ENCODE measurements at places on chromosomes 13 and 19.
A peak's percentile ranks its signal among the peaks of the same experiment; 100 is the strongest.

DNA sequence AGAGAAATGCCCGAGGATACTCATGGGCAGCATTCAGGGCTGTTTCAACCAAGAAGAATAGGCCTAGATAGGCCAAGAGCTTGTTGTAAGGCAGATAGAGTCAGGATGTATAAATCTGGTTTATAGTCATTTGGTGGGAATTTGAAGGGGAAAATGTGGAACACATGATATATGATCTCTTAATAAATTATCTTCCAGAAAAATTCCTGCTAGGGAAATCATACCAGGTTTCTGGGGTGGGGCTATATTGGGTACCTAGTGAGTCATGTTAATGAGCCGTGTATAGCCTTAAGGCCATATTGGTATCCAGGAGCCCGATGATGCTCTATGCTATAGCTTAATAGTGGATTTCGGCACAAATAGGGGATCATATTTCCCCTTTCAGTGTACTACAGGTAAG, 51.5 kb upstream of the HTR2A start:
- DNase-seq: no peak

DNA sequence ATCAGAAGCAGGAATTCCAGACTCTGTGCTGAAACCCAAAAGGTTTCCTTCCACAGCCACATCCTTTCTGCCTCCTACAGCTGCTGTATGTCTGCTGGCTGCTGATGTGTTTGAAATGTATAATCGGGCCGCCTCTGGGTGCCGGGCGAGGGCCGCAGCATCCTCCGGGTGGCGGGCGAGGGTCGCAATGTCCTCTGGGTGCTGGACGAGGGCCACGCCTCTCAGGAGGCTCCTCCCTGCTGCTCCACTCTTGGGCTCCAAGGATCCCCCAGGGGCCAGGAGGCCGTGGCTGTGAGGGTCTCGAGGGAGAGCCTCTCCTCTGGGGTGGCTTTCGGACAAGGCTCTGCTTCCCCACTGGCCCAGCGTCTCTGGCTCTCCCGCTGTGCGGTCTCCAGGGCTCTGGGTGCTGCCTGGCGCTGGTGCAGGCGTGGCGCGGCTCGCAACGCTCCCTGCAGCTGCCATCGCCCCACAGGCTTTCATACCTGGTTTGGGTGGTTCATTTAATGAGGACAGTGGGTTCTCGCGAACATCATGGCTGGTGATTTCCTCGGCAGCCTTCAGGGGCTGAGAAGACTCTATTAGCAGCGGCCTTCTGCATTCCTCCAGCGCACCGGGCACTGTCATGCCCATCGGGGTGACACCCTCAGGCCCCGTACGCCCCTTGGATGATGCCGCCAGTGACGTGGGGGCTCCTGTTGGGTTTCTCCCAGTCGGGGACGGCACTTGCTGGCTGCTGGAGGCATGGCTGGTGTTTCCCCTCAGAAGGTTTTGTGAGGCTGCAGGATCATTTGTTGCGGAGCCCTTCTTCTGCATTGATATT, 41.8 kb upstream of the GRTP1 start:
- DNase-seq: peak; percentile 80

DNA sequence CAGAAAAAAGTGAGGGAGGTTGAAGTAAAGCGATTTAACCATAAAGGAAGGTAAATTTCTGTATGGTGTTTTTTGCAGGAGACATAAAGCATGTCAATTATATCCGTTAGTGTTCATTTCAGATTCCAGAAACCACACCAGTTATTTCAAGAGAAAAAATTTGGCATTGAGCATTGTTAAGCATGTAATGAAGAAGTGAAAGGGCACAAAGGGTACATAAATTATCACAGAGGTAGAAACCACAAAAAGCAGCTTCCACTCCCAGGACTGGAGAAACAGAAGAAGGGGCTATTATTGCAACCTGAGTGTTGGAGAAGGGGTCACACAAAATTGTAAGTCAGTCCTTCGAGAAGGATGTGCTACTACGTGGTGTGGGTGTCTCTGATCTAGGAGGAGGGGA, 72.2 kb upstream of the DACH1 start:
- DNase-seq: no peak

GRCh38 chr13:70960841-70961443, 852.7 kb upstream of the KLHL1 start:
- DNase-seq: peak; percentile 20

DNA sequence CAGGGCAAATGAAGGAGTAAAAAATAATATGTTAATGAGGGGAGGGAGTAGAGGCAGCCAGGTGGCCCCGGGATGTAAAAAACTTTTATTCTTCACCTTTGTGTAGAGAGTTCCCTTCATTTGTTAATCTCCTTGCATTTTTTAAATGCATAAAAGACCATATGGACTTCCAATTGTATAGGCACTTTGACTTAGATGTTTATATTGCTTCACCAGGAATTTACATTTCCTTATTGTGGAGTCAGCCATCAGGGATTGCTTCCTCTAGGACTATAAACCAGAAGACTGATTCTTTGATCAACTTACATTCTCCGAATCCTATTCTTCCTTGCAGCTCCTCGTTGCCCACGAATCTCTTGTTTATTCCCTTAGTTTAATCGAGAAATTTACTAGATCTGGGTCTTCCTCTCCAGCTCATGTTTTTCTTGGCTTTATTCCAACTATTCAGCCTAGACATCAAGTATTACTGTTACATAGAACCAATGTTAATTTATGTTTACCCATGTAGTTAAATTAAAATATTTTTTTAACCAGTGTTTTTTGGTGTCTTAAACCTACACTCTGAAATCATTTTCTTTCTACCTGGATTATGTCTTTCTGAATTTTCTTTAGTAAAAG, 1187.0 kb upstream of the SLC10A2 start:
- DNase-seq: peak; percentile 27

DNA sequence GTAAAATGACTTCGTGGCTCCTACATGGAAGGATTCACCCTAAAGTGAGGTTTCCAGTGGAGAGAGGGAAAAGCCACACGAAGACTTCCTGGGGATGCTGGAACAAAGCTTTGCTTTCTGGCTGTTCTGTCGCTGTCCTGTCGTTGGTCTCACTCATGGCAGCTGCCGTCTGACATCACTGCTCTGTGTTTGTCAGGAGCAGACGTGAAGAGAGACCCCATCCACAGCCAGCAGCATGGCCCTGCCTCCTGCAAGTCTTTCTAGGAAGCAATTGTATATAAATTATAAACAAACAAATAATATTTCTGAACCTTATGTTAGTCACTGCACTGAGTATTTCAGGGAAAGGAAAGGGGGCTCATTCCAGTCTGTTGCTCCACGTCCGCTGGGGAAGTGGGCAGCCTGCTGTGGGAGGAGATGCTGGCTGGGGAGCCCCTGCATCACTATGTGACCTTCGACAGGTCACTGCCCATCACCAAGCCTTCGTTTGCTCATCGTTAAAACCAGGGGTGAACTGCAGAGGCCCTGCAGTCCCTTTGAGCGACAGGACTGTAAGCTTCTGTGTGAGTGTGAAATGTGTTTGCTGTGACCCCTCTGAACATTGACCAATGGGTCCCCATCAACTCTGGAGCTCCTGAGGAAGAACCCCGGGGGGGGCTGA, 151.0 kb downstream of the DCT start:
- peak; percentile 34 for DNase-seq

DNA sequence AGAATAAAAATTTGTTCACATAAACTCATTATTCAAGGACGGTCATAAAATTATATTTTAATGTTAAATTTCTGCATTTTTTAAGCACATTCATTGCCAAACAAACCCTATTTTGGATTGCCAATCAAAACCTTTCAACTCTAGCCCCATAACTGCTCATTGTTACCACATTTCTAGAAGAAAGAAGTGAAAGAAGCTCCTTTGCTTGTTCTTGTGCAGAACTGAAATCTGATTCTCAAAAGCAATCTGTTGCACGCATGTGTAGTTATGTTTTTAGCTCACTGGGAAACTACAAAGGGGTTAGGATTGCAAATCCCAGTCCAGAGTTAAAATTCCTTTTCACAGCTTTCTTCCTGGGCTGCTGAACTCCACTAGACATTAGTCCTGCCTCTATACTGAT, 109.5 kb upstream of the MIR17HG start:
- DNase-seq: no peak

- no peak for DNase-seq
Observed at GRCh38 chr13:104256701-104257100, 1190.5 kb upstream of the SLC10A2 start.

GRCh38 chr19:49682274-49682673, 5.2 kb downstream of the PRMT1 start:
- DNase-seq: no peak

Data from SHP77 (cell line).